ENCODE measurements at places on chromosomes 13 and 19.

DNA sequence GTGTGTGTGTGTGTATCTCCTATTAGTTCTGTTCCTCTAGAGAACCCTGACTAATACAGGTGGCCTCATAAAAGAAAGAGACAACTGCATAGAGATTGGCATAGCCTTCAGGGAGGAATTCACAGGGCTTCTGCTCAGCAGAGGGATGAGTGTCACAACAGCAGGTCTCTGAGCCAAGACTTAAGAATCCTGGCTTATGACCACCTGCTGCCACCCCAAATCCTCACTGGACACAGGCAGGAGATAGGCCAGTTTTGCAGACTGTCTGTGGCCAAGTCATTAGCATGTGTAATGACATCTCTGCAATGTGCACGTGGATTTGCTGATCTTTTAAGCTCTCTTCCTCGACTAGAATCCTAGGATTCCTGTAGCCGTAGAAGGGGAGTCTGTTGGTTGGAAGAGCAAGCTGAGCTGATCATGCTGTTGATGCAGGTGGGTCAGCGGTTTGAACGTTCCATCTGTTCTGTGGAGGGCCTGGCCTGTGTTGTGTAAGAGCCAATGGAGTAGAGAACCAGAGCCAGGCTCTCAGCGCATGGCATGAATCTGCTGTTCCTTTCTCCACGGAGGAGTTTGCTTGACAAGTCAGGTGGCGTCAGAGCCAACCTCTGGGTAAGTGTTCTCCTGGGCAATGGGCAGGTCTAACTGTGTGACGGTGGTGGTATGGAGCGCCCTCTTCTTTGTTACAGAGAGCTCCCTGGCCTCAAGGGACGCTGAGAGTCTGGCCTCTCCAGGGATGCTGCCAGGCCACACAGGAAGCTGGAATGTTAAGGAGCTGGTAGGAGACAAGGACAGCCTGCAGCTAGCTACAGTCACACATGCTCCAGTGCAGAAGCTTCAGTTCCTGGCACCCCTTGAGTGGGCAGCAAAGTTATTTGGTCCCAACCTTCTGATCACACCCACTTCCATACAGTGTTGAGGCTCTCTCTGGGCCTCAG is 503.1 kb downstream of the FOXO1 start:
- DNase-seq = no peak

- no peak for DNase-seq
These were observed 18.4 kb downstream of the EPN1 start for GRCh38 chr19:55693336-55693974.

GRCh38 chr13:64293923-64294322 is 2878.3 kb upstream of the PCDH20 start:
- no peak for DNase-seq

DNA sequence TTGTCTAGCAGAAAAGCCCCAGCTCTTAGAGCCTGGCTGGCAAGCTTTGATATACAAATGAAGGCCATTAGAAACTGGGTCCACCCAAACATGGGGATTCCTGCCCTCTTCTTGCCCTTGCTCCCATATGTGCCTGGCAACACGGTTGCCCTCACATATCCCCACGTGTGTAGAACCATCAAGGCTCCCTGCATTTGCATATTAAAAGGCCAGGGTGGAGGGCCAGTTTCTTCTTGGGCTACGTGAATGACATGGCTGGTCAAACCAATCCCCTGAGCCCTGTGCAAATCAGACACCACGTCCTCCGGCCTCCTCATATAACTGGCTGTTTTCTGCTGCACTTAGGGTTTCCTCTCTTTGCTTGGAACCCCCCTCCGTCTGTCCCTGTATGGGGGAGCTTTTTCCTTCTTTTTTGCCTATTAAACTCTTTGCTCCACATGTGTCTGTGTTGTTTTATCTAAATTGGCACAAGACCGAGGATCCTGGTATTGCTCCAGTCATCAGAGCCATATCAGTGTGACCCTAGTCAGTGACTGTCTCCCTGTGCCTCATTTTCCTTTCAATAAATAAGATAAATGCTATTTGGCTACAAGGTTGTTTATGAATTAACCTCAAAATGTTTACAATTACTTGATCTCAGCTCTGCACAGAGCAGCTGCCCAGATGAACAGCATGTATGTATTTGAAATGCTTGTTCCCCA is 30.3 kb upstream of the CEACAM1 start:
- DNase-seq = no peak

DNA sequence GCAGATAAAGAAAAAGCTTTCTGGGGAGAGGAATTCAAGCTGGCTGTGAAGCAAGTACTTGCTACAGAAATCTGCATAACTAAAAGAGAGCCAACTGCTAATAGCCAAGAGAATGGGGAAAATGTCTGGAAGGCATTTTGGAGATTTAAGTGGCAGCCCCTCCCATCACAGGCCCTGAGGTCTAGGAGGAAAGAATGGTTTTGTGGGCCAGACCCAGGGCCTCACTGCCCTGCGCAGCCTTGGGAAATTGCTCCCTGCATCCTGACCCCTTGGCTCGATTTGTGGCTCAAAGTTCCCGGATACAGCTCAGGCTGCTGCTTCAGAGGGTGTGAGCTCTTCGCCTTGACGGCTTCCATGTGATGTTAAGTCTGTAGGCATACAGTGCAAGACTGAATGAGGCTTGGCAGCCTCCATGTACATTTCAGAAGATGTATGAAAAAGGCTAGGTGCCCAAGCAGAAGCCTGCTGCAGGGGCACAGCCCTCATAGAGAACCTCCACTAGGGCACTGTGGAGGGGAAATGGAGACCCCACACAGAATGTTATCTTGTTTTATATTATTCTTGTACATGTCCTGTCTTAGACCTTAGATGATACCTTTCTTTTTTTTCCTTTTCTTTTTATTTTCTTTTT is 34.4 kb downstream of the MZT1 start:
- no peak for DNase-seq

GRCh38 chr19:49741210-49741844 is 21.8 kb downstream of the TSKS start:
- no peak for DNase-seq

DNA sequence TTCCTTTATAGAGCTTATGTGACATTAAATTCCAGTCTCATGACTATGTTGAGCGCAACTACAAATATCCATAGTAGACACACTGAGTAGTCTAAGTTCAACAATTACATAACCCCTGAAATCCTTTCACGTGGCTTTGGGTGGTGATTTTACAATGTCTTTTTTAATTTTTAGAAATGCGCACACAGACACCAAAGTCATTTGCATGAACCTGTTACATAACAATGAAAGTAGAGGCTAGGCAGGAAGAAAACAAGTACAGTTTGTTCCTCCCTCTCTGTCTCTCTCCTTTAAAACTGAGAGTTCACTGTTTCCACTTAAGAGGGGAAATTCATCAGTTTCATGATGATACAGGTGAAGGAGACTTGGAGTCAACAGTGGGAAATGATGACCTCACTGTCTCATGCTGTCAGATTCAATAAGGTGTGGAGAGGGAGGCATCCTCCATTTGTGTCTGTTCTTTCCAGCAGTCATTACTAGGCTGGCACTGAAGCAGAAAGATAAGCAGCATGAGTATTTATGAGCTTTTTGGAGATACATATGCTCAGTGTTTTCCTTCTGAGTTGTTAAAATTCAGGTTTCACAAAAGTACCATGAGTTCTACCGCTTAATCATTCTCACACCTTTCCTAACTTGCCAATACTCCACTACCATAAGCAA is 201.8 kb downstream of the LHFPL6 start:
- no peak for DNase-seq

GRCh38 chr13:52455677-52456041 is 381 bp downstream of the CKAP2 start:
- no peak for DNase-seq

GRCh38 chr13:85709721-85710120 is 89.5 kb downstream of the SLITRK6 start:
- DNase-seq = no peak

GRCh38 chr19:16015805-16016173 is 60.5 kb upstream of the TPM4 start:
- DNase-seq = no peak

DNA sequence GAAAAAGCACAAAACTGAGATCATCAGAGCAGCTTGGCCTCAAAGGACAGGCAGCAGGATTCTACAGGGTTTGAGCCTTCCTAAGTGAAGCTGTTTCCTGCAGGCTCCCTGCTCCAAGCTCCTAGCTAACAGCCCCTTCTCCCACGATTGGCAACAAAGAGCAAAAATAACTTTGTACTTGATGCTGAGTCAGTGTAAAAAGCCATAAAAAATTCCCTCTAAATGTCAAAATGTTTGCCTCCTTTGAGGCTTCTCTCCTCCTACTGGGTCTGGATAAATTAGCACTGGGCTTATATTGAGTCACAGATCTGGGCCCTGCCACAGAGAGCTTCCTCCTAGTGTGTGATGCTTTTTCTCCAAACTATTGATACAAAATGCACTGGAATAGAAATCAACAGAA is 153.3 kb downstream of the TNFRSF19 start:
- DNase-seq = peak; percentile 64

GRCh38 chr13:35252536-35253205 is 223.8 kb downstream of the MAB21L1 start:
- DNase-seq = no peak

GRCh38 chr13:111388851-111389500 is 68.5 kb downstream of the TEX29 start:
- DNase-seq = no peak

GRCh38 chr19:3882041-3882384 is 1.5 kb downstream of the ATCAY start:
- no peak for DNase-seq

- no peak for DNase-seq
These were observed 360 bp downstream of the DDX39A start for GRCh38 chr19:14418856-14419105.

DNA sequence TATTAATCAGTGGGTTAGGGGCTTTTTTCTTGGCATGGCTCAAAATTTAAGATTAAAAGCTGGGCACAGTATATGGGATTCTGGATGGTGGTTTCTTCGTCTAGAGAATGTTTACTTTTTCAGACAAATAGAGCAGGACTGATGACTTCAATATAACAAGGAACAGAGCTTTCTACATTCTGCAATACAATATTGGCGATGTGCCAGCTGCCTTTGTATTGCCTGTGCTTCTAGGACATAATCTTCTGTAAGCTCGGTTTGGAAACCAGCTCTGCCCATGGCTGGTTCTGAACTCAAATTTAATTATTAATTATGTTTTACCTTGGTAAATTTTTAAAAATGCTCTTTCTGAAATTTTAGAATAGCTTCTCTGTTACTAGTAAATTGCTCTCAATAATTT is 139.1 kb upstream of the TRPC4 start:
- DNase-seq = no peak

DNA sequence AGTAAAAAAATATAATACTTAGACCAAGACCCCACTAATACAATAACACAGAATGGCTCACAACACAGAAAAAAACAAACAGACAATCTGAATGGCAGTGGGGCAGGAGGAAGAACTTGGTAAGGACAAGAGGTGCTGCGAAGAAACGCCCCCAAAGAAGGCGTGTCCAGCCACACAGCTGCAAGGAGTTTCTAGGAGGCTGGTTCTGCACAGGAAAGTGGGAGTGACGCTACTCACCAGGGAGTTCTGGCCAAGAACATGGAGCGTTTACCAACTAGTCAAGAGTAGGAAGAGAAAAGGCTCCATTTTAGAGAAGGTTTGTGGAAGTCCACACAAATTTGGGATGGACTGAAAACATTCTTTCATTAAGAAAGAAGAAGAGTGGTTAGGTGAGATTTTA is 95.3 kb upstream of the SLC15A1 start:
- DNase-seq = no peak

DNA sequence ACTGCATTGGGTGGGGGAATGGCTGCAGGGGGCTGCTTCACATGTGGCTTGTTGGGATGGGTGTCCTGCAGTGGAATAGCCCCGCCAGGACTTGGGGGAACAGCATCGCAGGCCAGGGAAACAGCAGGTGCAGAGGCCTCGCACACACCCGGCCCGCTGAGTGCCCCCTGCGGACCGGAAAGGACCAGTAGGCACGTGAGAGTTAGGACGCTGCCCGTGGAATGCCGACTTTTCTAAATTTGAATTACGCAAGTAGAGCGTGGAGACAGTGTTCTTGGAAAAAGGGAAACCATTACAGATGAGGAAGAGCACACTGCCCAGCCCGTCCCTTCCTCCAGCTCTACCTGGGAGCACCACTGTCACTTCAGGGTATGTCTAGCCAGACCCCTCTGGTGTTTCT is 11.5 kb downstream of the DNM2 start:
- no peak for DNase-seq

- DNase-seq = no peak
These were observed 26.4 kb downstream of the CYSLTR2 start for GRCh38 chr13:48679941-48680680.

DNA sequence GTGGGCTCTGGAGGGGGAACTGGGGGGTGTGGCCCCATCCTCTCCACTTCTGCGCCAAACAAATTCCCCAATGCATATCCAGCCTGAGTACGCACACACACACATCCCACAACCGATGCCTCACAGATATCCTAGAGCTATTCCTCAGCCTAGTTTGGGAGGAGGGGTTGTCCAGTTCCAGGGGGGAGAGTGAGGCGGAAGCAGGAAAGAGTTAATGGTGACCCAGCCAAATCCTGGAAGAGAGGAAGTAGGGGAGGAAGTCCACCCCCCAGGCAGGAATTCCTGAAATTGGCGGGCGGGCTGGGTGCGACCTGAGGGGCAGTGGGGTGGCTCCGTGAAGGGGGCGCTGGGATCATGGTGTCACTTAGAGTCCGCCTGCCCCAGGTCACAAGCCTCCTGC is 897 bp downstream of the GPR4 start:
- no peak for DNase-seq

DNA sequence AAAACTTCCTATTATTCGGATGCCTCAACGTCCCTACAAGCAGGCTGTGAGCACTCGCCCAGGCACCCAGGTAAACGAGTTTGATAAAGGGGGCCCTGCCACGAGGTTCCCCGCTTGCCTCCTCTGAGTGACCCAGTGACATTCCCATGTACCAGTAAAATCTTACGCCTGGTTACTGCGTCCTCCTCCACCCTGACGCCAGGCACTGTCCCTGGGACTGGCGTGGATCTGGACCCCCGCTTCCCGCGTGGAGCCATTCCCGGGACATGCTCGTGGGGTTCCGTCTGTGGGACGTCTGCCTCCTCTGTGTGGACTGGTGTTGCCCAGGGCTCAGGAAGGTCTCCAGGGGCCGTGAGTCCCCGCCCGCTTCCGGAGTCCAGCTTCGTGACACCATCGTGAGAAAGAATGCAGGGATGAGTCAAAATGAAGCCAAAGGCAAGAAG is 407 bp upstream of the ZNF550 start:
- peak; percentile 28 for DNase-seq

DNA sequence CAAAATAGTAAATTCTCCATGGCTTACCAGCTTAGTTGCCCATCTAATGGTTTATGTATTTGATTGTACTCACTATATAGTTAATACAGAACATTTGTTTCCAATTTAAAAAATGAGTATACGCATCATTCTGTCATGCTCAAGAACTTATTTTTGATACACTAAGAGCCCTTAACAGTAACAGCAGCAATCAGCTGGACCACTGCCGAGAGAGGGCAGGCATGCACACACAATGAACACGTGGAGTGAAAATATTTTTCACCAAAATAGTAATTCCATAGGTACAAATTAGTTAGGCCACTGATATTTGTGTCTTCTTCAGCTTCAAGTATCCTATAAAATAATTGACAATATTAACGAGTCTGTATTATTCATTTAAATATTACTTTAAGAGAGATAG is 109.9 kb downstream of the KLF12 start:
- DNase-seq = no peak

GRCh38 chr13:110387451-110388107 is 80.5 kb downstream of the COL4A2 start:
- no peak for DNase-seq

GRCh38 chr13:27161980-27162379 is 9.6 kb downstream of the USP12 start:
- no peak for DNase-seq

- no peak for DNase-seq
These were observed 18.2 kb upstream of the AMER2 start for GRCh38 chr13:25190256-25190655.
